ENCODE measurements at places on chromosomes 5 and 9. TPM values are rescaled to one million over a fixed set of nuclear protein-coding genes. Genes with fewer than 3 reads are reported as not detected.
A peak's percentile ranks its signal among the peaks of the same experiment; 100 is the strongest.

DNA sequence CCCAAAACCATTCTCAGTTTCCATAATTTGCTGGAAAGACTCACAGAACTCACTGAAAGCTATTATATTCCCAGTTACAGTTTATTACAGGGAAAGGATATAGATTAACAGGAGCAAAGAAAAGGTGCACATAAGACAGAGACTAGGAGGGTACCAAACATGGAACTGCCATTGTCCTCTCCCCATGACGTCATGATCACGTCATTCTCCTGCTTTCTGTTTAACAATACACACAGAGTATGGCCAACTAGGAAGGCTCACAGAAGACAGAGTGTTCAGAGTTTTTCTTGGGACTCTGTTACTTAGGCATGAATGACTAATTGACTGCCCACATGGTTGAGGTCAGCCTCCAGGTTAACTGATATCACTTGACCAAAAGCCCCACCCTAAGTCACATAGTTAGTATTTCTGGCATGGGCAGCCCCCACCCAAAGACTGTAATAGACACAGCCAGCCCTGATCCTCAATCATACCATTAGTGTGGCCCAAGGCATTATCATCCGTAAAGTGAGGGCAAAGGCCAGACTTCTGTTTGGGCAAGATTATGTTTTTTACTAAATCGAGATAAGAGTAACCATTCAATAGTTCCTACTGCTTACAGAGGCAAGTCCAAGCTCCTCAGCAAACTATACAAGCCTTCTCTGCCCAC is 353.5 kb upstream of the POU5F2 start:
- DNase-seq, result no peak
- no peak overlapping the region for H3K27ac ChIP-seq
- no peaks in the 10 kb centered on the region for H3K27me3 ChIP-seq
- H3K4me1 ChIP-seq, result no peaks in the 10 kb centered on the region

DNA sequence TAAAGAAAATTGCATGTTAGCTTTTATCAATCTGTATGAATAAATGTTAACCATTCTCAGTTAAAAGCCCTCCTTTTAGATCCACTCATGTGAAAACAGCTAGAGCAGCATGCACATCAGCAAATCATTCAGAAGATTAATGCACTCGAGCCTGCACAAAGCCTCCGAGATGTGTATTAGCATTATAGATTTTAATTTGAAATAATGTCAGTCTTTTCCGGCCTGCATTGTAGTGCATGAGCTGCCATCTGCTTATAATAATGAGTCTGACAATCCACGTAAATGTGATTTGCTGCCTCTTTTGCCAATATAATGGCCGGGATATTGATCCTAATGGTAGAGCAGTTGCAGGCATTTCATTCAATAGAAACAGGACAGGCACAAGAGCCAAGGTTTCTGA is 585.1 kb downstream of the IRX1 start:
- H3K4me1 ChIP-seq, result no peaks in the 10 kb centered on the region
- H3K4me3 ChIP-seq, result no peak overlapping the region
- no peak overlapping the region for H3K27ac ChIP-seq

- DNase-seq, result no peak
- peak overlapping the region; percentile 56 for H3K4me3 ChIP-seq
- H3K27me3 ChIP-seq, result no peaks in the 10 kb centered on the region
- H3K4me1 ChIP-seq, result no peaks in the 10 kb centered on the region
Observed at GRCh38 chr9:14323083-14323971, 9.4 kb upstream of the NFIB start.

DNA sequence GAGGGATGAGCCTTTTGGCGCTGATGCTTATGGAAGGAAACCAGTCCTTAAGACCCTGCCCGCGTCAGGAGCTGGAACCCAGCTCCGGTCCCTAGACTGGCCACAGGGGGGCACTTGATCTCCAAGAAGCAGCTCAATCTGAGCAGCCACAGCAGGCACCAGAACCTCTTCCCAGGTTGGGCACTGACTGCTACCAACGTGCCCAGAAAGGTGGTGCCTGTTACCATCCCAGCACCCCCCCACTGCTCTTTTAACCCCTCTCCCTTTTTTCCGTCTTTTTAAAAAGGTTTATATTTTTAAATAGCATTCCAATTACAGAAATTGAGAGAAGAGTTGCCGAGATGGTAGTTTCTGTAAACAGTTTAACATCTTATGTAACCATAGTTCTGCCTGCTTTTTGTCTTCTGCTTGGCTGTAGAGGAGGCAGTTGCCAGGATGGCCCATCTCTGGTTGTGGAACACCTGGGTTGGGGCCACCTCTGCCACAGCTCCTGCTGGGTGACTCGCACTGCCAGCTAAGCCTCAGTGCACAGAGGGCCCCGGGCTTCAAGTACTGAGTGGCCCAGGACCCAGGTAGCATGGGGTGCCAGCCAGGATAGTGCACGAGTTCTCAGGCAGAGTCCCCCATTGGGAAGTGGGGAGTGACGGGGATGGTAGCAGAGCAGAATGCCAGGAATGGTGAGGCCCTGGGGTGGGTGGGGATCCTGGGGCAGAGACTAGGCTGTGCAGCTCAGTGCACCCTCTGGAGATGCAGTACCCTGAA is 62.8 kb downstream of the PFDN1 start:
- no peaks in the 10 kb centered on the region for H3K36me3 ChIP-seq
- H3K27ac ChIP-seq, result no peak overlapping the region
- no peak overlapping the region for H3K4me3 ChIP-seq
- DNase-seq, result peak; percentile 42

DNA sequence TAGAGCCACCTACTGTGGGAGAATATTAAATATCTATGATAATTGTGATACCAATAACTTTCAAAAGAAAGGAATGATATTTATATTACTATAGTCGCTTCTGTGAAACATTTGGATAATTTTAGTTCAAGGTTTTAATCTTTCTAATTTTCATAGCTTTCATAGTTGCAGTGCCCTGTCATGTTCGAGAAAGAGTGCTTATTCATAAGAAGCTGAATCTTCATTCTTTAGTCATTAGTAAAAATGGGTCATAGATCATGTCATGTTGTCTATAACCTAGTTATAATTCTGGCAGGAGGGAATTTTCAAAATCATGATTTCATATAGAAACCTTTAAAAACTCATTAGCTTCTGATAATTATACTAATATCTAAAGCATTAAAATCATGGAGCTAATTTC is 685.6 kb downstream of the CETN3 start:
- H3K36me3 ChIP-seq, result no peaks in the 10 kb centered on the region
- no peak overlapping the region for H3K4me3 ChIP-seq
- no peaks in the 10 kb centered on the region for H3K4me1 ChIP-seq

- no peak for DNase-seq
- no peaks in the 10 kb centered on the region for H3K4me1 ChIP-seq
- no peaks in the 10 kb centered on the region for H3K36me3 ChIP-seq
- H3K27ac ChIP-seq, result no peak overlapping the region
Observed at GRCh38 chr5:25481463-25481862, 836.7 kb upstream of the CDH10 start.

- no peak for DNase-seq
- no peak overlapping the region for H3K27ac ChIP-seq
- no peaks in the 10 kb centered on the region for H3K36me3 ChIP-seq
- no peaks in the 10 kb centered on the region for H3K4me1 ChIP-seq
- no peaks in the 10 kb centered on the region for H3K27me3 ChIP-seq
Observed at GRCh38 chr5:35269006-35269405, 38.7 kb upstream of the PRLR start.

DNA sequence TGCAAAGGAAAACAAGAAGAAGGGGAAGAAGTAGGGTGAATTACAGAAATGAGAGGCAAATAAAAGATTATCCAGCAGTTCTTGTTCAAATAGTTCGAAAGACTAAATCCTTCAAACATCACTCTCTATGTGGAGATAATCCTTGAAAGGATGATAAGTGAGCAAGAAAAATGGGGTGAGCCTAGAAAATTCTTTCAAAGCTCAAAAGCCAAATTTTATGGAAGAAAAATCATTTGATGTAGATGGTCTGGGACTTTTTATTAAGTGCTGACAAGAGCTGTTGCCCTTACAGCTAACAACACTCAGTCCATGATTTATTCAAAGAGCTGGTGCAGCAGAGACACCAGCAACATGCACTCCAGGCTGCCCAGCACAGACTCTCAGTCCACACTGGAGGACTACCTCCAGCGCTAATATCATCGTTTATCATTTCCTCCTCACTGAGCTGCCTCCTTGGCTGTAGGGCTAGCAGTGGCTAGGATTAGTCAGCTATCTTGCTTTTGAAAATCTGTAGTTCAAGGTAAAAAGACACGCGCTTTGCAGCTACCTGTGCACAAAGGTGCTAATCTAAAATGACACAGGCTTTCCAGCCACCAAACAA is 264.8 kb upstream of the KIF2A start:
- no peaks in the 10 kb centered on the region for H3K36me3 ChIP-seq
- no peak for DNase-seq
- no peaks in the 10 kb centered on the region for H3K4me1 ChIP-seq
- H3K27me3 ChIP-seq, result no peaks in the 10 kb centered on the region
- no peak overlapping the region for H3K4me3 ChIP-seq

DNA sequence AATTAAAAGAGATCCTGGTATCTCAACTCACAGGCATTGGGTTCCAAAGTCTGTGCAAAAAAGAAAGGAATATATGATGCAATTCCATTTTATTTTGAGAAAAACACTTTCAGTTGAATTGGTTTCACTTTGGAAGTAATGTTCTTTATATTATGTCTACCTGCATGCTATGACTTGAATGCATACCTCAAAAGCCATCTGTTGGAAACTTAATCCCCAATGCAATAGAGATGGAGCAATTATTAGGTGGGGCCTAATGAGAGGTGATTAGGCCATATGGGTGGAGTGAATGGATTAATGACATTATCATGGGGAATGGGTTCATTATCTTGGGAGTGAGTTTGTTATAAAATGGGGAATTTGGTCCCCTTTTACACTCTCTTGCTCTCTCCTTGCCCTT is 293.3 kb downstream of the CSNK1G3 start:
- H3K27ac ChIP-seq, result no peak overlapping the region
- H3K27me3 ChIP-seq, result no peaks in the 10 kb centered on the region
- no peaks in the 10 kb centered on the region for H3K4me1 ChIP-seq
- H3K36me3 ChIP-seq, result no peaks in the 10 kb centered on the region
- no peak overlapping the region for H3K4me3 ChIP-seq

DNA sequence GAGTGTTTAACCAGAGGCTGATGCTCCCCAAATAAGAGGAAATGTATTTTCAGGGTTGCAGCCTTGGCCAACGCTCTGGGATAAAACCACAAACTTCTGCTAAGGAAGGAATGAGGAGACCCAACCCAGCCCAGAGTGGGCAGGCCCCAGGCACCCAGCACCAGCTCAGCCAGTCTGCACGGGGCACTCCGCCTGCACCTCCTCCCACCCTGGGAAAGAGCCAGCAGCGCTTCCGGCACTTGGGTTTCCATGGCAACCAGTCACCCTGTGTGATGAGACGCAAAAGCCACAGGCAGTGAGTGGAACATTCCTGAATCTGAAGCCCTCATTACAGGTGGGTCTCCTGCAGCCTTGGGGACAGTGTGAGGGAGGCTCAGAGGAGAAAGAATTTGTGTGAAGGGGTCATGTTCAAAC is 85.2 kb upstream of the ZBTB43 start:
- H3K36me3 ChIP-seq, result peaks cover 6% of the 10 kb centered on the region
- H3K4me1 ChIP-seq, result peaks cover 44% of the 10 kb centered on the region
- H3K4me3 ChIP-seq, result peak overlapping the region; percentile 38
- peak overlapping the region; percentile 90 for H3K27ac ChIP-seq

DNA sequence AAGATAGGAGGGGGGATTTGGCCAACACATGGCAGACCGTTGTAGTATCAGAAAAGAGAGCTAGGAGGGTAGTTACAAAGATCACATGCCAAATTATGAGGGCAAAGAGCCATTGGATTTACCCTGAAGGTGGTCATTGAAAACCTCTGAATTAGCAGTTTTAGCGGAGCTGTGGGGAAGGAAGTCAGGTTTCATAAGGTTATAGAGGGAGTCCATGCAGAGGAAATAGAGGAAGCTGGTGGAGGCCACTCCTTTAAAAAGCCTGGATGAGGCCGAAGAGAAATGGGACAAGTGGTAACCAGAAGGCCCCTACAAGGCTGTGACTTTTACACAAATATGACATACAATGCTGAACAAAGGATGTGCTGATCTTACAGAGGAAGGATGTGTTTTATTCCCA is 13.2 kb downstream of the DOCK8 start:
- H3K4me3 ChIP-seq, result no peak overlapping the region
- DNase-seq, result no peak
- H3K27ac ChIP-seq, result no peak overlapping the region
- H3K27me3 ChIP-seq, result no peaks in the 10 kb centered on the region
- no peaks in the 10 kb centered on the region for H3K36me3 ChIP-seq

GRCh38 chr5:68405784-68406743 is 190.5 kb downstream of the PIK3R1 start:
- no peaks in the 10 kb centered on the region for H3K27me3 ChIP-seq
- H3K4me1 ChIP-seq, result peaks cover 18% of the 10 kb centered on the region
- H3K36me3 ChIP-seq, result no peaks in the 10 kb centered on the region
- no peak overlapping the region for H3K27ac ChIP-seq
- H3K4me3 ChIP-seq, result no peak overlapping the region
- no peak for DNase-seq

- H3K36me3 ChIP-seq, result no peaks in the 10 kb centered on the region
- H3K27ac ChIP-seq, result no peak overlapping the region
- no peaks in the 10 kb centered on the region for H3K27me3 ChIP-seq
- no peak overlapping the region for H3K4me3 ChIP-seq
- no peak for DNase-seq
Observed at GRCh38 chr5:150402229-150402773, 10.4 kb downstream of the CD74 start.

GRCh38 chr5:1516615-1517601 is 6.9 kb downstream of the LPCAT1 start:
- peak; percentile 14 for DNase-seq
- no peak overlapping the region for H3K27ac ChIP-seq
- no peak overlapping the region for H3K4me3 ChIP-seq
- H3K36me3 ChIP-seq, result no peaks in the 10 kb centered on the region

DNA sequence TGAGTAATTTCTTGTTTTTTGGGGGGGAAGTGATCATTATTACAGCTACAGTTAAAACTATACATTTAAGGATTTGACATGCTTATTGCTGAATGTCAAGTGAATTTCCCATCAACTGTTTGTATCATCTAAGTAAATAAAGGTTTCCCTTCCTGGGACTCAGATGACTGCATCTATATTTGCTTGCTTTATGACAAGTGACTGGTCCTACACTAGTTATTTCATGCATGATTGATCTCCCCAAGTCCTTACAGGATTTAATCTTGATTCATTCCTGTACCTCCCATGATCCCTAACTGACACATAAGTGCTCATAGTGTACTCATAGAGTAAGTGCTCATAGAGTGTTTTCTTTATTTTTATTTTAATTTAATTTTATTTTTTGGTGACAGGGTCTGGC is 2.8 kb downstream of the TXNDC8 start:
- H3K27ac ChIP-seq, result no peak overlapping the region
- DNase-seq, result no peak
- no peaks in the 10 kb centered on the region for H3K4me1 ChIP-seq
- H3K36me3 ChIP-seq, result no peaks in the 10 kb centered on the region
- no peaks in the 10 kb centered on the region for H3K27me3 ChIP-seq
- H3K4me3 ChIP-seq, result no peak overlapping the region

NDOR1 gene
- 37.8 TPM for total RNA-seq

AK8 gene
- 0.36 TPM for total RNA-seq

TBC1D13 gene
- total RNA-seq, result 33.3 TPM

ABITRAM gene
- 11.2 TPM for total RNA-seq

NR2F1-AS1 gene
- not detected for total RNA-seq

SYK gene
- 2.4 TPM for total RNA-seq

LIFR gene
- total RNA-seq, result not detected

Data from naive thymus-derived CD4-positive, alpha-beta T cell (primary cell).